ENCODE measurements at places on chromosomes 13 and 19.
A peak's percentile ranks its signal among the peaks of the same experiment; 100 is the strongest.

- no peak for DNase-seq
Measured at GRCh38 chr19:13120031-13120430, 2.0 kb downstream of the NACC1 start.

DNA sequence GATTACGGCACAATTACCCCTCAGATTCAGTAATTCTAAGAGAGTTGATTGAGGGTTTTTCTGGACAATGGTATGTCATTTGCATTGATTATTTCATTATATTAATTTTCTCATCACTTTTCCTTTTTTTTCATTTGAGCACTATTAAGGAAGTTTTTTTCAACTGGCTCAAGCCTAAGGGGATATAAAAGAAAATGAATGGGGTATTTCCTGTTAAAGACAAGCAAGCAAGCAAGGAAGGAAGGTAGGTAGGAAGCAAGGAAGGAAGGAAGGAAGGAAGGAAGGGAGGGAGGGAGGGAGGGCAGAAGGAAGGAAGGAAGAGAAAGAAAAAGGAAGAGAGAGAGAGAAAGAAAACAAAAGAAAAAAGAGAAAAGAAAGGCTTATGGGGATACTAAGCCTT, 620.3 kb downstream of the DIAPH3 start:
- DNase-seq: no peak

DNA sequence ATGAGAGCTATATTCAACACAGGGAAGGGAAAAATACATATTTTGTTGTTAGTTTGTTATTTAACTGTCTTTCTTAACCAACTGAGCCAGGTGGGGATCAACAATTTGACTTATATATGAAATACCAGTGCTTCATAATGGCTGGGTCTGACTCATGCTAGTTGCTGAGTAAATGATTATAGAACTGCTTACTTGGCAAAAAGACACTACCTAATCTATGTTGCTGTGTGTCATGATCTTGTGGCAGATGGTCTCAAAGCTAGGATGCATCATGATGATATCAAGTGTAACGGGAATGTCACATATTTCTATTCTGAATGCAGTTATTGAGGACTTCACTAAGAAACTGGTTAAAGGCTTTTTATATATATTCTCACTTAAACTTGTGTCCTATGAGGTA, 727.4 kb upstream of the SLITRK1 start:
- no peak for DNase-seq

- DNase-seq: peak; percentile 96
Measured at GRCh38 chr13:76980075-76980718, 11.7 kb upstream of the CLN5 start.

DNA sequence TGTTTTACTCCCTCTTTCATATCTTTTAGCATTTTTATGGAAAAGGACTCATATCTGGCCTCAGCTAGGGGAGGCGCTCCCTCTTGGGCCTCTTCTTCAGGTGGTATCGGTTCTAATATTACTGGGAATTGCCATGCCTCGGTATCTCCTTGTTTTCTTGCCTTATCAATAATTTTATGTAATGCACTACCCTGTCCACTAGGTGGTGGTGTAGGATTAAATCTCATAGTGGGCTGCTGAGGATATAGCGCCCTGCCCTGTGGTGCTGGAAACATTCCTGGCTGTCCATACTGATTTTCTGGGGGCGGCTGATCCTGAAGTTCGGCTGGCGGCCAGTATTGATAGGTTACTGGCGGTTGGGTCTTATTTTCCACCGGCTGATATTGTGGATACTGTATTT, 35.8 kb downstream of the ZNF420 start:
- DNase-seq: no peak

DNA sequence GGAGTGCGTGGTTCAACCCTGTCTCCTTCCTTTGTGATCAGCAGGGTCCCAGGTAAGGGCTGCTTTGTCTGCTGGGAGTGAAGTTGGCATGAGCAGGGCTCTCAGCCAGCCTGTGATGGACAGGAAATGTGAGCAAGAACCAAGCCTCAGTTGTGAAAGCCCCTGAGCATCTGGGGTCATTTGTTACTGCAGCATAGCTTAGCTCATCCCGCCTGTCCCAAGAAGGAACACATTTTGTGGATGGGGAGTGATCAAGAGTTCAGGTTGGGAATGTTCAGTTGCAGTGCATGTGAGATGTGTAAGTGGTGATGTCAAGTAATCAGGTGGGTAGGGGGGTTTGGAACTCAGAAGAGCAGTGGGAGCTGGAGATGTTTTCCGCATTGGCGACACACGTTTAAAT, 152.4 kb downstream of the DPF1 start:
- DNase-seq: no peak

- no peak for DNase-seq
Measured at GRCh38 chr13:111864566-111864965, 202.4 kb upstream of the SOX1 start.

GRCh38 chr19:45824041-45824471, 8.9 kb upstream of the RSPH6A start:
- DNase-seq: no peak

- DNase-seq: no peak
Measured at GRCh38 chr13:109196948-109197347, 567.5 kb downstream of the MYO16 start.

DNA sequence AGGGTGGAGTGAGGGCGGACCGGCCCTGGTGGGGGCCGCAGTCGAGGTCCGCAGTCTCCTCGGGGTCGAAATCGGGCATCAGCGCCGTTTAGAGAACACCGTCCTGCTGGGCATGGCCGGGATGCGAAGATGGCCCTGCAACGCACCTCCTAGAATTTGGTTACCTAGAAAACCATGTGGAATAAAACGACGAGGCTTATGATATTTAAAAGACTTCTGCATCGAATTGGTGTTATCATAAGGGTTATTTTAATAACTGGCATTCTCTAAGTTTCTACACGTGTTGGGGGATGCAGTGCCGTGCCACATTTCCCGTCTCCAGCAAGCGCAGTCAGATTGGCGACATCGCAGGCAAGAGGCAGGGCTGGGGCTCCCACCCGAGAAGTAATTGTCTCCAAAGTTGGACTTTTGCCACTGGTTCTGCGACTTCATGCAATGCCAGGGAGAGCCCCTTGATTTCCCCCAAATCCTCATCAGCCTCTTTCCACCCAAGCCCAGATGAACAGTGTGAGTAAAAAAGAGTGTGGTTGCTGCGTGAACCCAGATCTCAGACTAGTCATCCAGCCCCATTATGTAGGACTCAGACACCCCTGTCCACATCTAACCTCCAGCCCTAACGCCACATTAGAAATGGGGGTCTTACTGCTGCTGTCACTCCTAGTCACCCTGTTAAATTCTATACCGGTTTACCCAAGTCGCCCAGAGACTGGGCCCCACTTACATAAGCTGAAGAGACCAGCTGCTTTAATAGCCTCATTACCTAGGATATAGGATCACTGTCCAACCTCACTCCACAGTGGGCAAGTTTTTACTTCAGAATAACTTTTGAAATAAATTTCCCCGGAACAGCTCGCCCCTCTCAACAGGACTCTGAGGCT, 571 bp upstream of the DHRS12 start:
- DNase-seq: peak; percentile 64

DNA sequence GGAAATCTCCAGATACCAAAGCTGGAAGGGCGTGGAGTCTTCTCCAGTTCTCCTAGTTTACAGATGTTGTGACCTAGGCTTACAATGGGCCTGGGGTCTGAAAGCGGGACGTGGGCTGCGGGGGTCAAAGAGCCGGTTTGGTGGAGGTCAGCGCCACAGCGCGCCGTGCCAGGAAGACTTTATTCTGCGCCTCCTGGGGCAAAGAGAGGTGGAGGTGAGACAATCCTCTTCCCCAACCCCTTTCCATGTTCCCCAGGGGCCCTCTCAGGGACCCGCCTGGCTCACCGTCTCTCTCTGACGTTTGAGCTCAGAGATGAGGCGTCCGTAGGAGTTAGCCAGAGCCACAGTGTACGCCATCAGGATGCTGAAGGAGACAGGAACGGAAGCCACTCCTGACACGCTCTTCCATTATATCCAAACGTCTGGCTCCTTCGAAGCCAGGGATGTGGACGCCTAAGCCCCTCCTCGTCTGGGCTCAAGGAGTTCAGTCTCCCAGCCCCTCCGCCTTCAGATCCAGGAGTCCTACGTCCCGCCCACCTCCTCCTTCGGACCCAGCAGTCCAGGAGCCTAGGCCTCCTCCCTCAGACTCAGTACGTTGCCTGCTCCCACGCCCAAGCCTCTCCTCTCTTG, 776 bp upstream of the LENG1 start:
- no peak for DNase-seq

DNA sequence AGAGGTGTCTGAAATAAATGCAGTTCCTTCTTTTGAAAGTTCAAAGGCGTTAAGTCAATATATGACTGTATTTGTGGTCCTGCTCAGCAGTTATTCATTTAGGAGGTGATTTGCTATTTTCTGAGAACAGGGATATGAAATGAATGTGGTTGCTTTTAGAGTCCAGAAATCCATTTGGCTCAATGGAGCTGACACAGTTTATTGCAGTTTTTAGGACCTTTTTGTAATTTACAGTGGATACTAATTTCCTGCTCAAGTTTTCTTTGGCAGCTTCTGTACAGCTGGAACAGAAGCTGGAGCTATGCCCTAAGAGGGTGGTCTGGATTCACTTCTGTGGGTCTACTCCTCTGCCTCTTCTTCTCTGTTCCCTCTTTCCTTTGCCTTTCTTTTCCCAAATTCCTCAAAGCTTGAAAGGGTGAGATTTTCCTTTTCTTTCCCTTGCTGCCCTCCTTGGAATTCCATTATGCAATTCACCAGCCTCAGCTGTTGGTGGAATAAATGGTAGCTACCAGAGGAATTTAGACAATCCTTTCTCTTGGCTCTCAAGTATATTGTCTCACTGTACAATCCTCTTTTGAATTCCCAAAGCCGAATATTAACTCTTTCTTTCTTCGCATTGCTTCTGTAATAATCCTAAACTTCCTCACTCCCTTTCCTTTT, 39.9 kb downstream of the ITGBL1 start:
- DNase-seq: no peak

DNA sequence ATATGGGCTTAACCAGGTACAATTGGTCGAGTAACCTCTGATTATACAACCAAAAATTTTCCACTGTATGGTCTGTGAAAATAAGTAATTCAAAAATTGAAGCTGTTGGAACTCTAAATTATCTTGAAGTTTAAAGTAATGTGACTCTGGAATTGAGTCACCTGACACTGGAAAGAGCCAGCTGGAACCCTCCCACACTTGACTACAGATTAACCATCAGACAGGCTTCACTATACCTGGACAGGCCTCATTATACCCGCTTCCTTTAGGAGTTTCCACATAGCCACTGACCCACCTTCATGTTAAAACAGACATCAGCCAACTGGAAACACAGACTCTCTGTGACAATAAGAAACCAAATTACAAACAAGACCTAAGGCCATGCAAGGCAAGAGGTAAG, 1.3 kb downstream of the ZNF433 start:
- DNase-seq: no peak

DNA sequence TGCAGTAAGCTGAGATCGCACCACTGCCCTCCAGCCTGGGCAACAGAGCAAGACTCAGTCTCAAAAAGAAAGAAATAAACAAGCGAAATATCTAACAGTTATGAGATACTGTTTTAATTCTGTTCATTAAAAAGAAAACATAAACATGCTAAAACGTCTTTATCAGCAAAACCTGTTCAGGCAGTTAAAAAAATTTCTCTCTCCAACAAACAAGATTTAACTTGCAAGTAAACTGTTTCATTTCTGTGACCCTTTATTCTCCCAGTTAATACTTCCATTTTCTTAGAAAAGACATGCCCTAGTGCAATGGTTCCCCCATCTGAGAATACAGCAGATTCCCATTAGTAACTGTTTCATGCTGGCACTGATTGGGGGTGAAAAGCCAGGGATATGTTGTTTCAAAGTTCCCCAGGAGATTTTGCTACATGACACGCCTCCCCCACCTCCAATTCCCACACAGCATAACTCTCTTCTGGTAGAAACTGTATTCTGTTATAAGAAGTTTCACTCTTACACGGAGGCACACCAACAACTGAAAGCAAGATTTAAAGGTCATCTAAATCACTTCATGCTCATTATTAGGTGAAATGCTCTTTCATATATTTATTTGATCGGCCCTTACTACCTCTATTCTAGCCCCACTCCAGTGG, 24.4 kb downstream of the ELF1 start:
- no peak for DNase-seq

DNA sequence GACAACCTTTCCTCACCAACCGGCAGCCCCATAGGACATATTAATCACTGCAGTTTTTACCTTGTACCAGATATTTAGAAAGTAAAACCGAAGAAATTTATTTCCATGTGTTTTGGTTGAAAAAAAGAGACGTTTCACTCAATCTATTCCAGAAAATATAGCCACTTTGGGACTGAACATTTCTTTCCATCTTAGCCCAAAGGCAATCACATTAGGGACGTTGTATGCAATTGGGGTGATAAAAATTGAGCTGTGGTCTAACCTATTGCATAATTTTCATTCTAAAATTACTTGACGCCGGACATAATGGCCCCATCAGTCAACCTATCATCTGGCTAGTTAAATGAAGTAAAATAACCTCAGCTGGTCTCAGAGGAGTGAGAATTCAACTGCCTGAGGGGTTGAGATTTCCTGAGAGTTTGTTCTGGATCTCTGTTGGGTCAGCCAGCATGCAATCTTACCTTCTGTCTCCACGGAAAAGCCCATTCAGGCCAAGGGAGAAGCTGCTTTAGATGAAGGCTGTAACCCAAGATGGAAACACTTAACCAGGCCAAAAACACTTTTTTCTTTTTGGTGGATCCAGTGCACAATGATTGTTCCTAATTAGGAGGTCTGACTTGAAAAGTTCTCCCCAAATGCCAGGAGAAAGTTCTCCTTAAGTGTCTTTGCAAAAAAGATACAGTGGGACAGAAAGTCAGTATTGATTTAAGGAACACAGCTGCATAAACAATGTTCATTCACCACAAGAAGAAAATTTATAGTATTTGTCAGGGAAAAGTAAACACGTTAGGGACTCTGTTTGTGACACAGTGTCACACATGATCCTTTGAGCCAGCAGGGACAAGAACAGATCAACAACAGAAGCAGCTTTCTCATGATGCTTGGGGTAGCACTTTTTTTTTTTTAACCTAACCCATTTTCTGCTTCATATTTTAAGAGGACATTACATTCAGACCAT, 34.1 kb downstream of the DLEU7 start:
- DNase-seq: no peak

- DNase-seq: peak; percentile 38
Measured at GRCh38 chr13:24097667-24098066, 62.9 kb upstream of the SPATA13 start.

All from stimulated activated naive CD8-positive, alpha-beta T cell treated with anti-CD3 and anti-CD28 coated beads, Interleukin-15, Interleukin-2, amounts not matched to agents 100 U/mL and 50 U/mL, for 24 hours (primary cell).